LNCaP clone FGC (cell line): ENCODE measurements at places on chromosomes 13 and 19.

DNA sequence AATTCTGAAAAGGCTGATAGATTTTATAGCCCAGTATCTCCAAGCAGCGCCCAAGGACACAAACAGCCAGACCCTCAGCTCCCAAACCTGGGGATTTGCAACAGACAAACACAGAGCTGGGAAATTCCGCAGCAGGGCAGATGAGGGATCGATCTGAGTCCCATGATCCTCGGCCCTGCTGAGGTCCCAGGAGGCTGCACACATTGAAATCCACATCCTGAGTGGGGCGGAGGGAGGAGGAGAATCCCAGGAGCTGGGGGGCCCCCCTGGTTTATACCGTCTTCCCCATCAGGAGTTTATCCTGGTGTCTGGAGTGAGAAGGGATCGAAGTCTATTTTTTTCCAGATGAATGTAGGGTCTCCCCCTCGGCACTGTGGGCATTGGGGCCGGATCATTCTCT lies 49.3 kb downstream of the GNG7 start:
- no peak for DNase-seq

GRCh38 chr13:51637852-51638215 lies 53.6 kb downstream of the WDFY2 start:
- no peak for DNase-seq

DNA sequence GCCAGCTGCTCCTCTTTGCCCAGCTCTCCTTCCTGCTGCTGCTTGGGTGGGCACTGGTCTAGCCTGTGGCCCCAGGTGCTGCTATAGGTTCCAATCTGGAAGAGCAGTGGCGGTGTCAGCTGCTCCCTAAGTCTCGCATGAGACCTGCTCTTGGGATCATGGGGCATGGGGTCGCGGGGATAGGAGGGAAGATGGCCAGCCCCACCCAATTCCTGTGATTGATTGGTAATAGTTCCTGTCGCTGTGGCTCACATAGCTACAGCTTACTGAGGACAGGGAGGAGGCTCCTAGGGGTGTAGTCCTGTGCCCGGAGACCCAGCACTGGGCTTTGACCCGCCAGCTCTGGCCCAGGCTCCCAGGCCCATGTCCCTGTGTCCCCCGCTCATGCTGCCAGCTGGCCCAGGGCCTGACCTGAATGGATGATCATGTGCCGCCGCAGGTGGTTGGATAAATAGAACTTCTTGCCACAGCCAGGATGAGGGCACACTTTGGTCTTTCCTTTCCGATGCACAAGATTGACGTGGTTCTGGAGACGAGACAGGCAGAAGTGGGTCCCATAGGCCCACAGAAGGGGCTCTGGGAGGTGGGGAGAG lies 4.5 kb upstream of the ELAVL3 start:
- DNase-seq, result no peak

DNA sequence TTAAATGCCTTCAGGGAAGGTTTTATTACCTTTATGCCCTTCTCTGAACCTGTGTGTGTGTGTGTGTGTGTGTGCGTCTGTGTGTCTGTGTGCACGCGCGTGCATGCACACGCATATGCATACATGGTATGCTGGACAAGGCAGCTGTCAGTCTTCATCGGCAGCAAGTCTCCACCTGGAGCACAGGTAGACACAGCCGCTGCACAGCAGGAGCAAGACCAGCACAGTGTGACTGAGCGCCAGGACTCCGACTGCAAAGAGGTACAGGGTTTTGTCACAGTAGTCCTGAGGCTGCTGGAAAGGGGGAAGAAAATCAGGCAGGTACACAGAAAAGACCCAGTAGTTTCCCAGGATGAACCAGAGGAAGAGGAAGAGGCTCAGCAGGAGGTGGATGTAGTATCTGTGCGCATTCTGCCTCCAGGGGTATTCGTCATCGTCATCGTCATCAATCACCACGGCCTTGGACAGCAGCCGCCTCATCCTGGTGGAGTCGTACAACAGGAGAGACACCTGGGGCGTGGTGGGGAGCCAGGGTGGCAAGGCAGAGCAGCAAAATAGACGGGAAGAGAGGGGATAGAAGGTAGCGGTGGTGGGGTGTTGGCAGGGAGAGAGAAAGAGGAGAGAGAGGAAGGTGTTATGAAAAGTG lies 12.8 kb upstream of the DHRS12 start:
- DNase-seq, result no peak

GRCh38 chr19:17753976-17754375 lies 2.7 kb downstream of the FCHO1 start:
- no peak for DNase-seq

- DNase-seq, result no peak
Measured at GRCh38 chr13:45928176-45928575, 76.6 kb upstream of the SIAH3 start.
